ENCODE measurements at places on chromosomes 2 and 18. TPM values are rescaled to one million over a fixed set of nuclear protein-coding genes. Genes with fewer than 3 reads are reported as not detected.

DNA sequence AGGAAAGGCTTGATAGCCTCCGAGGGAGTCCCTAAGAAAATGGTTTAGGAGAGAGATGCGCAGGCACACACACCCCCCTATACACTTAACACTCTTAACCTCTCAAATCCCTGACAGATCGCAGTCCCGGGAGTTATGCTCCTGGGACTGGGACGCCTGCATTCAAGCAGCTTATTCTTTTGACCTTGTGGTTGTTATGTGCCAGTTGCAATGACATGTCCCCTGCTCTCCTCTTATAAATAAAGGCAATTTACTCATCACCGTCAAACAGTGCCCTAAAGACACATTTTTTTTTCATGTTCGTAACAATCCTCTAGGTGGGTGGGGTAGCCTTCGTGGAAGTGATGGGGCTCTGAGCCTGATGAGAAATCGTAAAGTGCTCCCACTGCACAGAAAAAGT lies 162.2 kb downstream of the LRRC30 start:
- no peak overlapping the region for H3K27ac ChIP-seq
- peaks cover 26% of the 10 kb centered on the region for H3K27me3 ChIP-seq
- DNase-seq, result no peak
- H3K4me1 ChIP-seq, result no peaks in the 10 kb centered on the region
- H3K4me3 ChIP-seq, result no peak overlapping the region

GRCh38 chr2:165698444-165698884 lies 95.6 kb downstream of the GALNT3 start:
- no peak overlapping the region for H3K4me3 ChIP-seq
- H3K27ac ChIP-seq, result no peak overlapping the region
- no peaks in the 10 kb centered on the region for H3K27me3 ChIP-seq
- no peak for DNase-seq
- no peaks in the 10 kb centered on the region for H3K4me1 ChIP-seq
- no peaks in the 10 kb centered on the region for H3K36me3 ChIP-seq

DNA sequence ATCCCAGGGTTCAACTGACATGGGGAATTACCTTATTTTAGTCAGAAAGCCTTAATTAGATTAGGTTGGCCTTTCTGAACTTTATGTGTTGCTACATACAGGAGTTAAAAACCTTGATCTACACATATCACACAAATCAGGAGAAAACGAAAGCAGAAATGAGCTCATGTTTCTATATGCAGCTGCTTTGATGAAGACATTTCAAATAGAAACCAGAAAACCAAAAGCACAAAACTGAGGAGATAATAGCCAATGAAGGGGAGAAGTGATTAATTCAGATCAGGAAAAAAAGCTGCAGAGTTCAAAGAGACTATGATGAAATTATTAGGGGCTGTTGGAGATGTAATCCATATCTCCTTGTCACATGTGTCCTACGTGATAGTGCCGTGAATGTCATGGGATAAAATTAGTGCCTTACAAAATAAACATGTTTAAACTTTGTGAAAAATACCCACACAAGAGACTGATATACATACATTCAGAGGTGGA lies 255.0 kb downstream of the CAMKMT start:
- H3K36me3 ChIP-seq, result no peaks in the 10 kb centered on the region
- no peaks in the 10 kb centered on the region for H3K4me1 ChIP-seq
- no peak overlapping the region for H3K4me3 ChIP-seq
- H3K27ac ChIP-seq, result no peak overlapping the region
- H3K27me3 ChIP-seq, result no peaks in the 10 kb centered on the region

DNA sequence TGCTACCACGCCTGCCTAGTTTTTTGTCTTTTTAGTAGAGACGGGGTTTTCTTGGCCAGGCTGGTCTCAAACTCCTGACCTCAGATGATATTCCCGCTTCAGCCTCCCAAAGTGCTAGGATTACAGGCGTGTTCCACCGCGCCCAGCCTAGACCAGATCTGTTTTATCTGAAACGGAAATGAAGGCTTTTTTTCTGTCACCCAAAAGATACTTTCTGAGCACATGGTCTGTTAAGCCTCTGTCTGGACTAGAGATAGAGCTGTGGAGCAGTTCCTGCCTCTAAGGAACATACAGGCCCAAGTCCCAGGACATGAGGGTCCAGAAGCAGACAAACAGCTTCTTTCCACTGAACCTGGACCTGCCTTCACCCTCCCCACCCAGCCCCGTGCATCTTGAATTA lies 43.6 kb upstream of the PTMA start:
- H3K27me3 ChIP-seq, result no peaks in the 10 kb centered on the region
- peak overlapping the region; percentile 99 for H3K27ac ChIP-seq
- DNase-seq, result no peak
- H3K4me3 ChIP-seq, result no peak overlapping the region
- H3K36me3 ChIP-seq, result no peaks in the 10 kb centered on the region

GRCh38 chr2:141692829-141693228 lies 438.0 kb downstream of the LRP1B start:
- no peak for DNase-seq
- no peak overlapping the region for H3K4me3 ChIP-seq
- no peaks in the 10 kb centered on the region for H3K36me3 ChIP-seq
- no peaks in the 10 kb centered on the region for H3K27me3 ChIP-seq

DNA sequence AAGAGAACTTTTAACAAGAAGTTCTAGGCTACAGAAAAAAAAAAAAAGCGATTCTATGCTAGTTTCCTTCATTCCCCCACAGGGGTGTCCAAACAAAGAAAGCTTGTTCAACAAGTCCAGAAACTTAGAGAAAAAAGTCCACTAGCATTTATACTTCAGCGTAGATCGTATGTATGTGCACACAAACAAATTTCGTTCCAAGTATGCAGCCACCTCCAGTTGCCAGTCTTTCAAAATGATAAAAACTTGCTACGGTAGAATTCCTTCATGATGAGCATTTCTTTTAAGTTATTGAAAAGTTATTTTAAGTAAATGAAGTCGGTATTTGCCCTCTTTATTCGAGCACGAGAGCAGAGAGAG lies 3.7 kb upstream of the OTX1 start:
- DNase-seq, result no peak
- H3K4me1 ChIP-seq, result no peaks in the 10 kb centered on the region
- no peaks in the 10 kb centered on the region for H3K36me3 ChIP-seq
- H3K27me3 ChIP-seq, result no peaks in the 10 kb centered on the region
- no peak overlapping the region for H3K27ac ChIP-seq
- H3K4me3 ChIP-seq, result no peak overlapping the region

- H3K4me3 ChIP-seq, result no peak overlapping the region
- H3K27me3 ChIP-seq, result peaks cover 11% of the 10 kb centered on the region
- H3K4me1 ChIP-seq, result no peaks in the 10 kb centered on the region
- H3K36me3 ChIP-seq, result no peaks in the 10 kb centered on the region
- H3K27ac ChIP-seq, result no peak overlapping the region
- no peak for DNase-seq
Observed at GRCh38 chr2:108971661-108972566, 17.1 kb downstream of the EDAR start.

- H3K27me3 ChIP-seq, result no peaks in the 10 kb centered on the region
- no peak overlapping the region for H3K4me3 ChIP-seq
- H3K4me1 ChIP-seq, result peaks cover 27% of the 10 kb centered on the region
- no peak for DNase-seq
Observed at GRCh38 chr2:84833481-84834150, 47.3 kb downstream of the TRABD2A start.

- H3K27ac ChIP-seq, result no peak overlapping the region
- peaks cover 8% of the 10 kb centered on the region for H3K4me1 ChIP-seq
- DNase-seq, result no peak
- H3K36me3 ChIP-seq, result no peaks in the 10 kb centered on the region
Observed at GRCh38 chr2:62412347-62412742, 93.7 kb downstream of the TMEM17 start.

DNA sequence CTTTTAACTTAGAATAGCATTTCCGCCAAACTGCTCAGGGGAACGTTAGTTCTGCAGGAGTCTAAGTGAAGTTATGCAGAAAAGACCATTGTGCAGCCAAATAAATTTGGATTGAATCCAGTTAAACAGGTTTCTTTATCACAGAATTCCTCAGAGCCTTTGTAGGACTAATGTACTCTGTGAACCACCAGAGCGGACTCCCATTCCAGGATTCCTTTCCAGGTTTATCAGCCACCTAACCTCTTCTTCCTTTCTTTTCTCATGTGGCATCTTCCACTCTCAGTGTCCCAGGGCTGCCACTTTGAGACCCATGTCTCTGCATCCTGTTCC lies 350.4 kb downstream of the TSN start:
- H3K27ac ChIP-seq, result no peak overlapping the region
- no peaks in the 10 kb centered on the region for H3K27me3 ChIP-seq
- H3K4me3 ChIP-seq, result no peak overlapping the region
- DNase-seq, result no peak
- no peaks in the 10 kb centered on the region for H3K4me1 ChIP-seq

- no peak for DNase-seq
Observed at GRCh38 chr2:210459880-210460279, 16.7 kb downstream of the LANCL1 start.

DNA sequence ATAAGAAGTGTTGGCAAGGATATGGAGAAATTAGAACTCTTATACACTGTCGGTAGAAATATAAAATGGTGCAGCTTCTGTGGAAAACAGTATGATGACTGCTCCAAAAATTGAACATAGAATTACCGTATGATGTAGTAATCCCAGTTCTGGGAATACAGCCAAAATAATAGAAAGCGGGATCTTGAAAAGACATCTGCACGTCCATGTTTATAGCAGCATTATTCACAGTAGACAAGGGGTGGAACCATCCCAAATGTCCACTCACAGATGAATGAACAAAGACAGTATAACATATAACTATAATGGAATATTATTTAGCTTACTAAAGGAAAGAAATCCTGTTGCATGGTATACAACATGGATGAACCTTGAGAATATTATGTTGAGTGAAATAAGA lies 257.7 kb downstream of the TDRD15 start:
- no peak for DNase-seq
- no peaks in the 10 kb centered on the region for H3K27me3 ChIP-seq
- no peaks in the 10 kb centered on the region for H3K4me1 ChIP-seq

- peaks cover 17% of the 10 kb centered on the region for H3K4me1 ChIP-seq
- no peaks in the 10 kb centered on the region for H3K36me3 ChIP-seq
- no peak overlapping the region for H3K4me3 ChIP-seq
- no peaks in the 10 kb centered on the region for H3K27me3 ChIP-seq
- DNase-seq, result no peak
- no peak overlapping the region for H3K27ac ChIP-seq
Observed at GRCh38 chr2:233062451-233062850, 2.3 kb downstream of the INPP5D start.

GRCh38 chr2:132991471-132992045 lies 321.6 kb upstream of the LYPD1 start:
- H3K4me1 ChIP-seq, result no peaks in the 10 kb centered on the region
- no peaks in the 10 kb centered on the region for H3K36me3 ChIP-seq
- no peaks in the 10 kb centered on the region for H3K27me3 ChIP-seq
- DNase-seq, result no peak
- no peak overlapping the region for H3K27ac ChIP-seq
- H3K4me3 ChIP-seq, result no peak overlapping the region

DNA sequence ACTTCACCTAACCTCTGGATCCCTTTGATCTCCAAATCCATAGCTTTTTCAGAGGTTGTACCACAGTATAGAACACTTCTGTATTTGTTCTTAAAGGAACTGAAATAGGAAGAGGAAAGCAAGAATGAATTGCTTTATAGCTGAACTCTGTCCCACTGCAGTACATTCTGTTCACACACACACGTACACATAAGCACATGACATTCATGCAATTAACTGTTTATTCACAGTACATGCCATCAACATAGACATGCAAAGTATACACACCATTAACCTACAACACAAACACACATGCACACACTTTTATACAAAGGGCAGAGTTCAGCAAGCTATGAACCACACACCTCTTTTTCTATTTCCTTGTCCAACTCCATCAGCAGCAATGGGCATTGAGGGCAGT lies 43.2 kb downstream of the MRPL33 start:
- H3K36me3 ChIP-seq, result no peaks in the 10 kb centered on the region
- H3K4me1 ChIP-seq, result peaks cover 12% of the 10 kb centered on the region
- DNase-seq, result no peak
- H3K27me3 ChIP-seq, result no peaks in the 10 kb centered on the region
- no peak overlapping the region for H3K27ac ChIP-seq

DNA sequence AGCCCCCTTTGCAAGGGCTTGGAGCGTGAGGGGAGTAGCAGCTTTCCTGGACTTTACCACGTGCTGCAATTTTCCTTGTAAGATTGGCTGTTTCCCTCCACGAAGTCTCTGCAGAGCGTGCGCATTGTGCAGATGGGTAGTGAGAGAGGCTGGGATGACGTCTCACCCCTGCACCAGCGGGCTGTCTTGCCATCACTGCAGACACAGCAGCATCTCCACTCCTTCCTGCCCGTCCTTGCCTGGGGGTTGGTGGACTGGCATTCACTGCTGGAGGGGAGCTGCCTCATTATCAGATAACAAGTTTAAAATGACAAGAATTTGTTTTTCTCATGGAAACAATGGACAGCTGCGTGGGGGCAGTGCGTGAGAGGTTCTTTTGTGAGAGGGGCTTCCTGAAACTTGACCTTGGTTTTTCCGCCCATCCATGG lies 45.3 kb upstream of the HS6ST1 start:
- H3K27ac ChIP-seq, result peak overlapping the region; percentile 79
- DNase-seq, result peak; percentile 93
- H3K36me3 ChIP-seq, result no peaks in the 10 kb centered on the region
- no peak overlapping the region for H3K4me3 ChIP-seq
- H3K27me3 ChIP-seq, result no peaks in the 10 kb centered on the region
- H3K4me1 ChIP-seq, result peaks cover 62% of the 10 kb centered on the region

GRCh38 chr2:145757503-145758246 lies 1237.8 kb upstream of the ZEB2 start:
- no peaks in the 10 kb centered on the region for H3K36me3 ChIP-seq
- no peak for DNase-seq
- H3K27ac ChIP-seq, result no peak overlapping the region
- H3K4me1 ChIP-seq, result peaks cover 46% of the 10 kb centered on the region

NAT8 gene
- total RNA-seq, result not detected

SCYGR4 gene
- total RNA-seq, result not detected

TRIM43 gene
- total RNA-seq, result not detected
